Memory B cell (primary cell): ENCODE measurements at places on chromosomes 12 and 14.

DNA sequence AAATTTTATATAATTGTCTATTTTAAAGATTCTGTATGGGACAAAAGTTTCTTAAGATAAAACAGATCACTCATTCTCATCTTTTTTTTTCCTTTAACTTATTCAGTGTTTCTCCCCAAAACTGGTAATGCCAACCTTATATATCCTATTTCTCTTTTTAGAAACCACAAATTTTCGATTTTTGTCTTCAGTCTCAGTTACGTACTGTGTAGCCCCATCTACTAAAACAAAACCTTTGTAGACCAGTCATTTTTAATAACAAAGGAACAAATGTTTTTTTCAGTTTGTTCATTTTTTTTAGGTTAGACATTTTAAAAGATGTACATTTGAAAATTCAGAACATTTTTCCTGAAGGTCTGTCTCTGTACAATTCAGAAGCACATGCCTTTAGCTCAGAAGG, 18.2 kb downstream of the PNMA1 start:
- H3K36me3 ChIP-seq, result peaks cover 7% of the 10 kb centered on the region
- no peaks in the 10 kb centered on the region for H3K27me3 ChIP-seq
- H3K4me3 ChIP-seq, result no peak overlapping the region
- no peak for DNase-seq

DNA sequence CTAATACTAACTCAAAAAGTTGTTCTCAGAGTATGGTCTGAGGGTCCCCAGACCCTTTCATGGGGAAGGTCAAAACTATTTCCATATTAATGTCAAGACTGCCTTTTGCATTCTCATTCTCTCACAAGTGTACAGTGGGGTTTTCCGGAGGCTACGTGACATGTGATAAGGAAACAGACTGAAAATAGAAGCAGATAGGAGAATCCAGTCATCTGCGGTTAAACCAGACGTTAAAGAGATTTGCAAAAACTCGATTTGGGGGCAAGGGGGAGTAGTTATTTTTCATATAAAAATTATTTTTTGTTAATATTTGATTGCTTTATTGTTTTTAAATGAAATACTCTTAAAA, 1.0 kb upstream of the NAP1L1 start:
- no peaks in the 10 kb centered on the region for H3K27me3 ChIP-seq
- peaks cover 5% of the 10 kb centered on the region for H3K36me3 ChIP-seq
- no peak for DNase-seq

GRCh38 chr12:106957583-106957982, 1.9 kb downstream of the TMEM263 start:
- H3K27me3 ChIP-seq, result no peaks in the 10 kb centered on the region
- peak overlapping the region; percentile 97 for H3K4me3 ChIP-seq
- H3K36me3 ChIP-seq, result peaks cover 4% of the 10 kb centered on the region
- no peak for DNase-seq
- peaks cover 14% of the 10 kb centered on the region for H3K4me1 ChIP-seq
- peak overlapping the region; percentile 94 for H3K27ac ChIP-seq

GRCh38 chr12:64221651-64222008, 466 bp downstream of the KICS2 start:
- H3K4me3 ChIP-seq, result peak overlapping the region; percentile 100
- no peaks in the 10 kb centered on the region for H3K36me3 ChIP-seq
- H3K27me3 ChIP-seq, result peaks cover 4% of the 10 kb centered on the region
- peak overlapping the region; percentile 98 for H3K27ac ChIP-seq
- DNase-seq, result no peak

DNA sequence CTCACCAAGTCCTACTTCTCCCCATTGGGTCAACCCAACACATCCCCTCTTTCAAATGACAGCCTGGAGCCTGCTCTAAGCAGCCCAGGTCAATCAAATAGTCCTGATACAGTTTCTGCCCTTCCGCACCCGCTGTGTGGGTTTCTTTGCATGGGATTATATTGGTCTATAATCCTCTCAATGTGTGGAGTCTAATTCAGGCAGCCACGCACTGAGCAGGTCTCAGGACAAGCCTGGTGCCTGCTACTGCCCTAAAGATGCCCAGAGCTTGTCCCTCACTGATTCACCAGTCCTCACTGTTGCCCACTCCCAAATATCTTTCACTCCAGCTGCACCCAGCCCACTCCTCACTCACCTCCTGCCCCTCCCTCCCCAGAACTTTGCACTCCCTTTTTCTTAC, 16.4 kb downstream of the ACTN1 start:
- no peaks in the 10 kb centered on the region for H3K36me3 ChIP-seq
- H3K4me1 ChIP-seq, result no peaks in the 10 kb centered on the region
- no peak overlapping the region for H3K27ac ChIP-seq
- H3K27me3 ChIP-seq, result peaks cover 11% of the 10 kb centered on the region

DNA sequence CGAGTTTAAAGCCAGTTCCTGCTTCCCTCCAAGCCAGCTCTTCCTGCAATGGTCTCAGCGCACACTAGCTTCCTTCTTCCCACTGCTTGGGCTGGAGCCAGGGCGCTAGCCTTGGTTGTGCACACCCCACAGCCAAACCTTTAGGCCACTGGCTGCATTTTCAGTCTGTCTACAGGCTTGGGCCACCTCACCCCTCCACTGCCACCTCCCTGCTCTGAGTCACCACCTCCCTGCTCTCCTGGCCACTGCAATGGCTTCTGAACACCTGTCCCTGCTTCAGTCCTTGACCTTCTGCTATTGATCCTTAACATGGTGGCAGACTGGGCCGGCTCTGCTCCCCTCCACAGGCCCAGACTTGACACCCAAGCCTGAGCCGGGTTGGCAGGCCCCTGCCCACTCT, 151.1 kb downstream of the RBM19 start:
- H3K4me1 ChIP-seq, result no peaks in the 10 kb centered on the region
- H3K4me3 ChIP-seq, result no peak overlapping the region
- H3K27ac ChIP-seq, result no peak overlapping the region
- peaks cover 34% of the 10 kb centered on the region for H3K36me3 ChIP-seq
- DNase-seq, result no peak

DNA sequence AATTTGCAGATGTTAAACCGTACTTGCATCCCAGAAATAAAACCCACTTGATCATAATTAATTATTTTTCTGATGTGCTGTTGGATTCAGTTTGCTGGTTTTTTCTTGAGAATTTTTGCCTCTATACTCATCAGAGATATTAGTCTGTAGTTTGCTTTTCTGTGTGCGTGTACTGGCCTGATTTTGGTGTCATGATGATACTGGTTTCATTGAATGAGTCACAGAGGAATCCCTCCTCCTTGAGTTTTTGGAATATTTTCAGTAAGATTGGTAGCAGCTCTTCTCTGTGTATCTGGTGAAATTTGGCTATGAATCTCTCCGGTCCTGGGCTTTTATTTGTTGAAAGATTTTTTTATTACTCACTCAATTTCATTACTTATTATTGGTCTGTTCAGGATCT, 100.4 kb upstream of the PMCH start:
- H3K4me3 ChIP-seq, result no peak overlapping the region
- DNase-seq, result no peak
- no peaks in the 10 kb centered on the region for H3K4me1 ChIP-seq
- H3K27ac ChIP-seq, result no peak overlapping the region

DNA sequence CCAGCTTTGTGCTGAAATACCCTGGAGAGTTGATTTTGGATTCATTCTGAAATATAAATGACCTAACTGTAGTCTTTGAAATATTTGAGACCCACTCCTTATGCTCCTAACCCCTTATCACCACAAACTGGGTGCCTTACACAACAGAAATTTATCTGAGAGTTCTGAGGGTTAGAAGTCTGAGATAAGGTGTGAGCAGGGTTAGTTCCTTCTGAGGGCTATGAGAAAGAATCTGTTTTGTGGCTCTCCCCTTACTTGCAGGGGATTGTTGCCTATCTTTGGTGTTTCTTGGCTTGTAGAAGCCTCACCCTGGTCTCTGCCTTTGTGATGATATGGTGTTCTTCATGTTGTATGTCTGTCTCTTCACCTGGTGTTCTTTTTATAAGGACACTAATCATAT, 91.7 kb downstream of the DERA start:
- H3K4me1 ChIP-seq, result peaks cover 3% of the 10 kb centered on the region
- peaks cover 22% of the 10 kb centered on the region for H3K36me3 ChIP-seq
- H3K4me3 ChIP-seq, result no peak overlapping the region
- DNase-seq, result no peak
- H3K27ac ChIP-seq, result no peak overlapping the region
- H3K27me3 ChIP-seq, result no peaks in the 10 kb centered on the region

- H3K4me1 ChIP-seq, result no peaks in the 10 kb centered on the region
- H3K36me3 ChIP-seq, result peaks cover 4% of the 10 kb centered on the region
- DNase-seq, result no peak
These were observed 40.0 kb upstream of the COCH start for GRCh38 chr14:30834353-30834752.

- peaks cover 33% of the 10 kb centered on the region for H3K36me3 ChIP-seq
- H3K27me3 ChIP-seq, result no peaks in the 10 kb centered on the region
- no peak for DNase-seq
- no peak overlapping the region for H3K4me3 ChIP-seq
- peaks cover 8% of the 10 kb centered on the region for H3K4me1 ChIP-seq
- no peak overlapping the region for H3K27ac ChIP-seq
These were observed 57.0 kb downstream of the PLEKHG7 start for GRCh38 chr12:92759634-92760268.

GRCh38 chr14:26917086-26917485, 319.3 kb upstream of the NOVA1 start:
- H3K4me3 ChIP-seq, result no peak overlapping the region
- no peak for DNase-seq
- H3K36me3 ChIP-seq, result no peaks in the 10 kb centered on the region
- no peaks in the 10 kb centered on the region for H3K27me3 ChIP-seq
- no peak overlapping the region for H3K27ac ChIP-seq
- H3K4me1 ChIP-seq, result no peaks in the 10 kb centered on the region

GRCh38 chr14:104665657-104666522, 23.5 kb upstream of the INF2 start:
- no peaks in the 10 kb centered on the region for H3K27me3 ChIP-seq
- H3K36me3 ChIP-seq, result no peaks in the 10 kb centered on the region
- peaks cover 28% of the 10 kb centered on the region for H3K4me1 ChIP-seq
- H3K4me3 ChIP-seq, result peak overlapping the region; percentile 32
- no peak for DNase-seq
- H3K27ac ChIP-seq, result peak overlapping the region; percentile 90

DNA sequence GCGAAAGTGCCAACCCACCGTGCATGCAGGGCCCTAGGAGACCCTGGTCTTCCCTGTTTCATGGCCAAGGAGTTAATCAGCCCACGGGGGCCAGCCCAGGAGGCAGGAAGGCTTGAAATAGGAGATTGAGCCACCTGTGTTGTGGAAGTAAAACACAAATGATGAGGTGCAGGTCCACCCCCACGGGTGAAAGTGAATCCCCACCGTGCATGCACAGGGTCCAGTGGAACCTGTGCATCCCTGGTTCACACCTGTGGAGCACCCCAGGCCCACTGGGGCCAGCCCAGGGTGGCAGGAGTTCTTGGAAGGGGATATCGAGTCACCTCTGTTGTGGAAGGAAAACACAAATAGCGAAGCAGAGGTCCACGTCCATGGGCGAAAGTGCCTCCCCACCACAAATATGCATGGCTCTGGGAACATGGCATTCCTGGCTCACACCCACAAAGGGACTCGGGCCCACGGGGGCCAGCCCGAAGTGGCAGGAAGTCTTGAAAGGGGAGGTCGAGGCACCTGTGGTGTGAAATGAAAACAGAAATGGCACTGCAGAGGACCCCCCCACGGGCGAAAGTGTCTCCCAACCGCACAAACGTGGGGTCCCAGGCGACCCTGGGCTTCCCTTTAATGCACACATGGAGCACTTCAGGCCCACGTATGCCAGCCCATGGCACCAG, 381.5 kb downstream of the ALG10 start:
- H3K4me3 ChIP-seq, result no peak overlapping the region
- no peak for DNase-seq
- no peaks in the 10 kb centered on the region for H3K4me1 ChIP-seq
- no peaks in the 10 kb centered on the region for H3K27me3 ChIP-seq
- no peak overlapping the region for H3K27ac ChIP-seq

GRCh38 chr12:109883461-109883860, 3.1 kb upstream of the GLTP start:
- peaks cover 35% of the 10 kb centered on the region for H3K4me1 ChIP-seq
- DNase-seq, result no peak
- H3K27me3 ChIP-seq, result no peaks in the 10 kb centered on the region
- H3K36me3 ChIP-seq, result no peaks in the 10 kb centered on the region
- H3K27ac ChIP-seq, result no peak overlapping the region

DNA sequence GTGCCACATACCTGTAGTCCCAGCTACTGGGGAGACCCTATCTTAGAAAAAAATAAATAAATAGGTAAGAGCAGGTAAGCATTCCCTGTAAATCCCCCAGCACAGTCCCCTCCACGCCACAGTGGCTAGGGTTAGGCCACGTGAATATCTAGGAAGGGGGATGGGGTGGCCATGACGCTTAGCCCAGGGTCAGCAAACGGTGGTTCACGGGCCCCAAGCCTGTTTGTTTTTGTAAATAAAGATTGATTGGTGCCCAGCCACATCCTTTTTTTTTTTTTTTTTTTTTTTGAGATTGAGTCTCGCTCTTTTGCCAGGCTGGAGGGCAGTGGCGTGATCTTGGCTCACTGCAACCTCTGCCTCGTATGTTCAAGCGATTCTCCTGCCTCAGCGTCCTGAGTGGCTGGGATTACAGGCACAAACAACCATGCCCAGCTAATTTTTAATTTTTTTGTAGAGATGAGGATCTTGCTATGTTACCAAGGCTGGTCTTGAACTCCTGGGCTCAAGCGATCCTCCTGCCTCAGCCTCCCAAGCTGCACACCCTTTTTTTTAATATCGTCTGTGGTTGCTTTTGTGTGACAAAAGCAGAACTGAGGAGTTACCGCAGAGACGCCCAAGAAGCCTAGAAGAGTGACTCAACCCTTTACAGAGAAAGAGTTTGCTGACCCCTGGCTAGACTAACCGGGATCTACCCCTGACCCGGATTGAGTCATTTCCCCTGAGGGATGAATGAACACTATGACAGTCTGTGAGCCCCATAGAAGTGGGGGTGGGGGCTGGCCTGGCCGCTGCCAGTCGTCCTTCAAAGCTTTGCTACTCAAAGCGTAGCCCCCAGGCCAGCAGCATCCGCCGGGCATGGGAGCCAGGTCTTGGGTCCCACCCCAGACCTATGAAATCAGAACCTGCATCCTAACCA, 113.7 kb upstream of the NCOR2 start:
- H3K36me3 ChIP-seq, result no peaks in the 10 kb centered on the region
- peaks cover 16% of the 10 kb centered on the region for H3K27me3 ChIP-seq
- no peak overlapping the region for H3K4me3 ChIP-seq
- DNase-seq, result peak; percentile 17
- peaks cover 2% of the 10 kb centered on the region for H3K4me1 ChIP-seq

GRCh38 chr12:74043343-74043742, 494.3 kb upstream of the ATXN7L3B start:
- H3K4me3 ChIP-seq, result no peak overlapping the region
- H3K36me3 ChIP-seq, result no peaks in the 10 kb centered on the region
- H3K27me3 ChIP-seq, result no peaks in the 10 kb centered on the region
- no peak for DNase-seq
- no peaks in the 10 kb centered on the region for H3K4me1 ChIP-seq
- H3K27ac ChIP-seq, result no peak overlapping the region

DNA sequence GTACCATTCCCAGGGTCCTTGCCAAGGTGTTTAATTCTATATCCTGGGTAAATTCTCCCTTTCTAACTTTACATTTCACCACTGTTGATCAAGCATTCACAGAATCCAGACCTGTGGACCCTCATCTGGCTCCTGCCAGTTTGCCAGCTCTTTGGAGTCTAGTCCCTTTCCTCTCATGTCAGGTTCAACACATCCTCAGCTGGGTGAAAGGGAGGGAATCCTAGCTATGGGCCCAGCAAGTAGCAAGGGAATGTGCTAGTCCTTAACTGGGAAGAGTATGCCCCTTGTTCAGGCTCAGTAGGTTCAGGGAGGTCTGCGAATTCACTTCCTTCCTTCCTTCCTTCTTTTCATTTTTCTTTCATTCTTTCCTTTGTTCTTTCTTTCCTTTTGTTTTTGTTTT, 38.2 kb upstream of the HMGA2 start:
- H3K27me3 ChIP-seq, result no peaks in the 10 kb centered on the region
- no peak overlapping the region for H3K27ac ChIP-seq
- no peaks in the 10 kb centered on the region for H3K4me1 ChIP-seq
- H3K4me3 ChIP-seq, result no peak overlapping the region
- no peak for DNase-seq
- H3K36me3 ChIP-seq, result no peaks in the 10 kb centered on the region
